Hindlimb muscle (tissue), 1 donor: ENCODE measurements at places on chromosomes 5 and 9. TPM values are rescaled to one million over a fixed set of nuclear protein-coding genes. Genes with fewer than 3 reads are reported as not detected.
A peak's percentile ranks its signal among the peaks of the same experiment; 100 is the strongest.

- DNase-seq: no peak
Measured at GRCh38 chr5:18321262-18321942, 687.1 kb downstream of the TAF11L14 start.

DNA sequence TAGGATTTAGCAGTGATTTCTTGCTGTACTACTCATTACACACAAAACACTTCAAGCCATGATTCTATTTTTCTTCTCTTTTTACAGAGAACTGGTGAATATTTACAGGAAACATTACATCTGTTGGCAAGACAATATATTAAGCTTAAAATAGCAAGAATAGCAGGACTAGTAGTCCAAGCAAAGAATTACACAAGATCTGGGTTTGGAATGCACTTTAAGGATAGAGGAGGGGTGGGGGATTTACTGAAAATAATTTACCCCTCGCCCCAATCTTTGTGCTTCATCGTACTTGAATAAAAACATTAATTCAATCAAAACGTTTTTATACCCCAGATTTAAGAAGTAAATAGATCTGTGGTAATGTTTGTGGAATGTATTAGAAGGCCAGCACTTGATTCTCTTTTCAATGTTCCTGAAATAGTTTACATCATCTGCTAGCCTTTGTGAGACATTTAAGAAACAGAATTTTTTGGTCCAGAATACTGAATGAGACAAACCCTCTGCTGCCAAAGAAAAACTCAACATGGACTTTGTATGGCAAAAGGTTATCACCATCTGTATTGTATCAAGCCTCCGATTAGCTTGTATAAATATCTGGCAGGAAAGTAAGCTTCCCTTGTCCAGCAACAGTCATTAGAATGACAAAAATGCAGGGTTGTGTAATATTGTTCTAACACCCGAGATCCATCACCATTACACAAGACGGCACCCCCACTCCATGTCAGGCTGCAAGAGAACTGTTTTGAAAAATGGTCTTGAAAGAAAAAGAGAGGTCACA lies 23.8 kb downstream of the SVEP1 start:
- DNase-seq: peak; percentile 40

DNA sequence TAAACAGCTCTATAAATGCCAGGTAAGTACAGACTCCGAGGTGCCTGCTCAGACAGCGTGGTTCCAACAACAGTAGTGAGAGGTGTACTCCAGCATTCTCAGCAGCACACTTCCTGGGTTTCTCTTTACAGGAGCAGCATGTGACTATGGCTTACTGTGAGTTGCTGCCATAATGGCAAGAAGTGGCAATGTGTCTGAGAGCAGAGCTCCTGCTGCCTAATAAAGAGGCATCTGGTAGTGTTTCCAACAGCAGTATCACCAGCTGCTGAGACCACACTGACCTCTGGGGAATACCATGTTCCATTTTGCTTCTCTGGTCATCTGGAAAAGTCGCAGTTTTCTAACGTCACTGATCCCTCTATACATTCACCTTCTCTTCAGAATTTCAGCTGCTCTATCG lies 398.2 kb downstream of the SLCO4C1 start:
- no peak for DNase-seq

- no peak for DNase-seq
Measured at GRCh38 chr9:100761276-100761802, 183.5 kb downstream of the CAVIN4 start.

Gene MACROH2A1
- 99.7 TPM for polyA plus RNA-seq

Gene TRPM3
- 0.25 TPM for polyA plus RNA-seq

DNA sequence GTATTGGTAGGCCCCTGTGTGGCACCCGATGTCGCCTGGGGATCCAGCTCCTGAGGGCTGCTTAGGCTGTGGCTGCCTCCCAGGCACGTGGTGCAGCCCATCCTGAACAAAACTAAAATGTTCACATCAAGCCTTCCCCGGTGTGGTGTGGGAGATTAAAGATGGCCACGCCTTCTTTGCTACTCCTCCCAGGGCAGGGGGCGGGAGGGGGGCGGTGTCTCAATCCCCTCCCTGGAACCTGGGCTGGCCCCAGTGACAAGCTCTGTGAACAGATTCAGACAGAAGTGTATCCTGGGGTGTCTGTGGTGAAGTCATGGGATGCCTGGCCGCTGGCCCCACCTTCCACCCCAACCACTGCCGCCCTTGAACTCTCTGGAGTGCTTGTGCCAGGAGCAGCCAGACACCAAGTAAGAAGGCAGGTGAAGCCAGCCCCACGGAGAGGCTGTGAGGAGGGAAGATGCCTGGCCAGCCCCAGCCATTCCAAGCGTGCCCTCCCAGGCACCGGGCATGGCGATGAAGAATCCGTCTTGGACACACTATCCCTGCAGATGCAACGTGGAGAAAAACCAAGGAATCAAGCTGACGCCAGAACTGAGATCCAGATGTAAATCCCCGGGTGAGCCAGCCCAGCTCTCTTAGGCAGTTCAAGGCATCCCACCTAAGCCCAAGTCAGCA lies 75.8 kb downstream of the AK8 start:
- no peak for DNase-seq

DNA sequence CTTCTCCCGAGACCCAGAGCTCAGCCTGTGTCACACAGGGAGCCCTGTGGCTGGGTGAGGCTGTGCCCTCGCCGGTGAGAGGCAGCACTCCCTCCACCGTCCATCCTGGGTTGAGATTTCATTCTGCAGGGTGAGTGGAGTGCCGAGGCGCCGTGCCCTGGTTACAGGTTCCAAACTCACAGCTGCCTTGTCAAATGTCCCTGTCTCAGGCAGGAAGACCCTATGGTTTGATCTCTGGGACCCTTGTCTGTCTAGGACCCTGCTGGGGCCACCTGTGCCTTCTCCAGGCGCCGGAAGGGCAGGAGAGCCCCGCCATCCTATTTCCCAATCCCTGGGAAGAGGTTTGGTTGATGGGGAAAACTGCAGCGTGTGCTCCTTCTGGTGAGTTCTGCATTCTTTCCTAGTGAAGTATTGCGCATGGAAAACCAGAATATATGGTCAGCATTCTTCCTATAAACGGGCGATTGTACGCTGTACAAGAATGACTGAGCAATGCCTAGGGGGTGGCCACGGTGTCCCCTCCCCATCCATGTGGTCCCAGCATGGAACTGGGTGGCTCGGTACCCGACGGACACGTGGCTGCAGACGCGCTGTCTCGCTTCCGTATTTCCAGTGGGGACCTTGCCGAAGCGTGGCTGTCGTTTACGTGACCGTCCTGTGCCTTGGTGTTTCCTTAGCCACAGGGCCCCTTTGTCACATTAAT lies 95.9 kb upstream of the COL5A1 start:
- peak; percentile 85 for DNase-seq

- no peak for DNase-seq
Measured at GRCh38 chr5:84275609-84276008, 109.1 kb downstream of the EDIL3 start.

GRCh38 chr9:130468566-130468965 lies 23.8 kb downstream of the ASS1 start:
- DNase-seq: no peak

- DNase-seq: no peak
Measured at GRCh38 chr9:118384531-118385100, 680.4 kb downstream of the TLR4 start.

DNA sequence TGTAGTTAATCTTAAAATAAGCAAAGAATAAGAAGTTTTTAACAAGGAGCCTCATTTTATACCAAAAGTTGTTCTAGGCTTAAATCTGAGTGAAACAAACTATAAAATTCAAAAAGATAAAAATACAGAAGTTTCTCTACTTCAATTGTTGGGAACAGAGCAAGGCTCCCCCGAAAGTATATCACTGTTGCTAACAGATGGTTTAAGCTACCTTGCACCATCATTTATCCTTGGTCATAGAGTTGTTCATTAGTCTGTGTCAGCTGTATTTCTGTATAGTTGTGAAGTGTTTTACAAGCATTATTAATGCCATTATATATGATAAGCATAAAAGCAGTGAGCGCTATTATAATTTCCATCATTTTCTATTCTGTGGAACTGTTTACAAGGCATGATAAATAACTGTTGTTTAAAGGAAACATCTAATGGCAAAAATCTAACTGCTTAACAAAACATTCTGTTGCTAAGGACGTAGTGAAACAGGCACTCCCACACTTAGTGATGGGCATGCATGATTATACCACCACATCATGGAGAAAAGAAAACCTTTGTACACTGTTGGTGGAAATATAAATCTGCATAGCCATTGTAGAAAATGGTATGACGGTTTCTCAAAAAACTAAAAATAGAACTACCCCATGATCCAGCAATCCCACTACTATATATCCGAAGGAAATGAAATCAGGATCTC lies 23.3 kb upstream of the ACO1 start:
- DNase-seq: no peak

Gene ZDHHC11B
- polyA plus RNA-seq: 7.3 TPM

Gene SUSD3
- polyA plus RNA-seq: 2.2 TPM

DNA sequence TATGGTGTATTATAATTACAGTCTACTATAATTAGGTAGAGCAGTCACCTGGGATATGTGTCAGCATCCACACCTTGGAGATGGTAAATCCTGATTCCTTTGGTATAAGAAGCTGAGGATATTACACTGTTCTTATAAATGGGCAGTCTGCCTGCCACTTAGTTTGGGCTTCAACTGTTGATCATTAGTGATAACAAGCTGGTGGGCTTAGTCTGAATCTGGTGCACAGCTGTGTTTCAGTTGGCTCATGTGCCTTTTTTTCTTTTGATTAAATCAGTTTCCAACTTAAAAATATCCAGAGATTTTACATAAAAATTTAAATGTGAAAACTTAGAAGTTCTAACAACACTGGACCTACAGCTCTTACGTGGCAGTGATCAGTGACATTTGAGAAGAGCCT lies 21.2 kb downstream of the LVRN start:
- DNase-seq: no peak

Gene LPAR1
- 30.1 TPM for polyA plus RNA-seq

Gene ADRB2
- polyA plus RNA-seq: 1.5 TPM

Gene SLC36A3
- not detected for polyA plus RNA-seq

- DNase-seq: no peak
Measured at GRCh38 chr9:126915281-126915816, 767 bp downstream of the RALGPS1 start.

- no peak for DNase-seq
Measured at GRCh38 chr5:133468596-133468995, 143.7 kb downstream of the FSTL4 start.

- DNase-seq: no peak
Measured at GRCh38 chr5:122493091-122494021, 181.3 kb downstream of the SNCAIP start.

Gene LNPEP
- 15.4 TPM for polyA plus RNA-seq

Gene FEM1C
- polyA plus RNA-seq: 23.0 TPM

Gene BHMT
- not detected for polyA plus RNA-seq

DNA sequence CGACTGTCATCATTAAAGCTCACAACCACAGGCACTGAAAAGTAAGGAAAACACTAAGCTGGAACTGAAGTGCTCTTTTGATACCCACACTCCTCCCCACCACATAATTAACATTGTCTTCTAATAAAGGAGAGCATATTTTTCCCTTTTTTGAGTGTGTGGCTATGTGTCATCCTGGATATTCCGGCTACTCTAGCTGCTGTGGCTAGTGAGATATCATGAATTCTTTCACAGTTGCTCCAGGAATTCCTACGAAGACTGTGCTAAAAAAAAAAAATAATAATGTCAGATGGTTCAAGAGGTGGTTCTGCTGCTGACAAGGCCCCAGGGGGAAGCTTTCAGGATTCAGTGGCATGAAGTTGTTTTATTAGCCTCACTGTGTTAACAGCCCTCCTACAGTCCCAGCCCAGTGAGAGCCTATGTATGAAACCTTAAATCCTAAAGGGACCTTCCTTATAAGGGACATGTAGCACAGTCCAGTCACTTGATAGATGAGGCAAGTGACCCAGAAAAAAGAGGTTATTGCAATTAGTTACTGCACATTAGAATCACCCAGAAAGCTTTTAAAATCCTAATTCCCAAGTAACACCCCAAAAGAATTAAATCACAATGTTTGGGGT lies 46.6 kb downstream of the TMEM252 start:
- DNase-seq: no peak
